ENCODE measurements at places on chromosomes 3 and 15.

DNA sequence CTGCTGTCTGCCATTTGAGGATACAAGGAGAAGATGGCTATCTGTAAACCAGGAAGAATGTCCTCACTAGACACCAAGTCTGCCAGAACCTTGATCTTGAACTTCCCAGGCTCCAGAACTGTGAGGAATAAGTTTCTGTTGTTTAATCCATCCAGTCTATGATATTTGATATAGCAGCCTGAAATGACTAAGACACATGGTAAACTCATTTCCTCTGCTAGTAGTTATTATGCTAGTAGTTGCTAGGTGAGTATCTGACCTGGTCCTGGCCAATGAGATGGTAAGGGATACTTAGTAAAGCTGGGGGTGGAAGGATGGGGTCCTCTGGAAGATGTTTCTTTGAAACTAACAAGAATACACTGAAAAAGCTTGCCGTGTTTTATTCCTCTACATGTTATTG is 280.7 kb upstream of the ARHGEF26 start:
- DNase-seq: no peak

DNA sequence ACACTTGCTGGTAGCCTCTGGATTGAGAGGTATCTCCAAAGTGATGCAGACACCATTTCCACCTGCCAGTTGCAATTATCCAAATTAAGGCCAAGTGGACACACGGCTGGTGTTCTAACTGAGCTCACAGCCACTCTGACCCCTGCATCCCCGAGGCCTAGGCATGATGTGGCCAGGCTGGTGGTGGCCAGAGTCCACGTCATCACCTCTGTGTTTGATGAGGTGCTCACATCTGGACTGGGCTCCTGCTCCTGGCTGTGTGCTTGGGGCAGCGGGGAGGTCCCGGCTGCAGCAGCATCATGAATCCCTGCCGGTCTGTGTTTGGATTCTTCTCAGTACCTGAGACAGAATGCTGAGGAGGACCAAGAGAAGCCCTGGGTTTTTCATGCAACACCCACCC is 4.9 kb downstream of the OXTR start:
- no peak for DNase-seq

DNA sequence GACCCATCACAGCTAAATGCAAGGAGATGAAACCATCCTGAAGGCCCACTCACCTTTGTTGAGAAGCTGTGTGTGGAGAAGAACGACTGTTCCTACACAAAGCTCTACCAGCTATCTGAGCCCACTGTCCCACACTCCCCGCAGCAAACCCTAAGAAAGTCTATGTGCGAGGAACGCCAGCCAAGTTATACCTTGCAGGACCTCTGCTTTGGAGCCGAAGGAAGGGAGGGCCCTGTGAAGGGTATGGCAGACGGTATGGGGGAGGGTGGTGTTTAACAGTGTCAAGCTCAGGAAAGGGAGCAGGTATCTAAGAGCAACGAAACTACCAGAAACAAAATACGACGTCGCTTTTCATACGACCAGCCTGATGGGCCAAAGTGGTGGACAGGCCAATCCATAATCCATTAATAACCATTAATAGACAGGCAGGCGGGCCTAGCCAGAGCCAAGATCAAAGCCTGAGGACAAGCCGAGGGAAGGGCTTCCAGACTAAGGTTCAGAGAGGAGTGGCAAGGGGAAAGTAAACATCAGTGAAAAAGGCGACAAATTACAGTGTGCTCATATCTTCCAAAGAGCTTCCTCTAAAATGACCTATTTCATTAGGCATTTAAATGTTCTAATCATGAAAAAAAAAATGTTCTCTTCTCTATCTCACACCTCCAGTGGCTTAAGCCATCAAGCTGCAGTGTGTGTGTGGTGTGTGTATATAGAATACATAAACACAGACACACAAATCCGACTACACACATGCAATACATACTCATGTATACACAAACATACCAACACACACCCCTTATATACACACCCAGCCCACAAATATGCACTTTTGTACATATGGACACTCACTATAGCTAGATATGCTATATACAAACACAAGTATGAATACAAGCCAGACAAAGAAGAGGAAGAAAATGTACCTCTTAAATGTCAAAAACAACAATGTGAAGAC is 43.9 kb downstream of the PTPN23 start:
- DNase-seq: no peak

DNA sequence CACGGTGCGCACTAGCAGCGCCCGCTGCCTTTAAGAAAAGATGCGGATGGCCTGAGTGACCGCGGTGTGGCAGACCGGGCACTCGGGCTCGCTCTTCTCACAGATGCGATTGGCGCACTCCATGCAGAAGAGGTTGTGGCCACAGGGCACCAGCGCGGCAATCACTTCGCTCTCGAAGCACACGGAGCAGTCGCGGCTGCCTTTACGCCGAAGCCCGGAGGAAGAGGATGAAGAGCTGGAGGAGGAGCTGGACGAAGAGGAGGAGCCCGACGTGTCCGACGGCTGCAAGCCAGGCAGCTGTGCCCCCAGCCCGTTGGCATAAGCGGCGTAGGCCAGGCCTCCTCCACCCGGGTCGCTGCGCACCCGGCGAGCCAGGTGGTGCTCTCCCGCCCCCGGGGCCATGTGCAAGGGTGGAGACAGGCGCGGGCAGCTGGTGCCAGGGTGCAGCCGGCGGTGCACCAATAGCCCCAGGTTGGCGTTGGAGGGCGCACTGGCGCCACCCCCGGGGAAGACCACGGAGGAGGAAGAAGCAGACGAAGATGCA is 2.6 kb downstream of the MEX3B start:
- DNase-seq: no peak

- no peak for DNase-seq
Measured at GRCh38 chr3:159837725-159838124, 150.9 kb upstream of the IL12A start.

DNA sequence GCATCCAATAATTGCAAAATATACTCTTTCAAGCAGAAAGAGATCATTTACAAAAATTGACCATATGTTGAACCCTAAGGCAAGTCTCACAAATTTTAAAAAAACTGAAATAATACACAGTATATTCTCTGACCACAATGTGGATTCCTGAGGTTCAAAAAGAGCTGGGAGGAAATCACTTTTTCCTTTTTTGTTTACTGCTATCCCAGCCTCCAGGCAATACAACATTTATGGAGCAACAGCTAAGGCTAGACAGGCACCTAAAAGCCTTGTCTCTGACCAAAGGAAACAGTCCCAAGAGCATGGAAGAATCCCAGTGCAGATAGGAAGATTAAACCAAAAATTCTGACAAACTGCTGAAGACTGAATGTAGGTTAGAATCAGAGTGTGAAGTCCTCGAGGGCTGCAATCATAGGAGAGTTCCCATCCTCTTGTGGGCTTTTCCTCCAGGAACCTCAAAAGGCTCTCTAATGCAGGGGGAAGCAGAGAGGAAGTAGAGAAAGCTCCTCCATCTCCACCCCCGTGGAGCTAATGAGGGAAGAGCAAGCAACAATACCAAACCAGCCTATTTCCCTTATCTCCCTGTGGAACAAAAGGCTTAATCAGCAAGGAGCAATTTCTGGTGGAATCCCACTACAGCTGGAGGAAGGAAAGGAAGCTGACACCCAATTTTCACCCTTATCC is 57.0 kb downstream of the TMCC1 start:
- DNase-seq: no peak

GRCh38 chr3:101340591-101340990 is 20.2 kb upstream of the IMPG2 start:
- DNase-seq: no peak

DNA sequence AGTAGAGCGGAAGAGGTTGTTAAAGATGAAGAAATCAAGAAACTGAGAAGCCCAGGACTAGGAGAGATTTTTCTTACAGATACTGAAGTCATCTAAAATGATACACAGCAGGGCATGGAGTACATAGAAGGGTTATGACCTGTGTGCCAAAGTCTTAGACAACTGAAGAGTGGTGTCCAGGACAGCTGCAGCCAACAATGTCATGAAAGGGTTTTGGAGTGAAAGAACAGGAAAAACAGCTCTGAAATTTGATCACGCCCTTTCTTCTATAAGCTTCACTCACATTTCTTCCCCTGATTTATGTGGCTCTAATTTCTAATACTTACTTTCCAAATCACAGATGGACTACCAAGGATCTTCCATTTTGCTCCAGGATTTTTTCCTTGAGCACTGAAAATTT is 3.0 kb downstream of the CFAP20DC start:
- no peak for DNase-seq

DNA sequence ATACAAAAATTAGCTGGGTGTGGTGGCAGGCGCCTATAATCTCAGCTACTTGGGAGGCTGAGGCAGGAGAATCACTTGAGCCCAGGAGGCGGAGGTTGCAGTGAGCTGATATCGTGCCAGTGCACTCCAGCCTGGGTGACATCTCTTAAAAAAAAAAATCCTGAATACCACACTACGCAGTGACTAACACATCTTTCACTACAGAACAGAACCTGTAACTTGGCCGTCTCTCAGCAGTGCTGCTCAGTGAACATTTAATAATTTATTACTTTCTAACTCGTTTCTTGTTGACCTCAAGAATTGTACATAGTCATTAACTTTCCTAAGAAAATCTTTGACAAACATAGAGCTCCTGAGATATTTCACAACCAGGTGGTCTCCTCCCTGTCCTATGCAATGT is 3.8 kb downstream of the GREM1 start:
- DNase-seq: no peak

DNA sequence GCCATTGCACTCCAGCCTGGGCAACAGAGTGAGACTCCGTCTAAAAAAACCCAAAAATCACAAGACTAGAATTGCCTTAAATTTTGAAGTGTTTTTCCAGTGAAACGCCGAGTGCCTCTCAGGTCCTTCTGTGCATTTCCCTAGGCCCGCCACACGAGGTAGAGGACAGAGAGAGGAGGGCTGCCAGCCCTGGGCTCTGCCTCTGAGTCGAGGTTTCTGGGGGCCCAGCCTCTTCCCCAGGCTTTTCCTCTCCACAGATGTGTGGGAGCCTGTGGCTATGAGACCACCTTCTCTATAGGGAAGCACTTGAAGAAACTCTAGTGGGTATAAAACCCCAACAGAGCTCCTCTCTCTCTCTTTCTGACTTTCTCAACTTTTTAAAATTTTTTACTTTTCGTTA is 10.9 kb upstream of the EHD4 start:
- no peak for DNase-seq

- DNase-seq: no peak
Measured at GRCh38 chr3:160018959-160019358, 30.3 kb downstream of the IL12A start.

DNA sequence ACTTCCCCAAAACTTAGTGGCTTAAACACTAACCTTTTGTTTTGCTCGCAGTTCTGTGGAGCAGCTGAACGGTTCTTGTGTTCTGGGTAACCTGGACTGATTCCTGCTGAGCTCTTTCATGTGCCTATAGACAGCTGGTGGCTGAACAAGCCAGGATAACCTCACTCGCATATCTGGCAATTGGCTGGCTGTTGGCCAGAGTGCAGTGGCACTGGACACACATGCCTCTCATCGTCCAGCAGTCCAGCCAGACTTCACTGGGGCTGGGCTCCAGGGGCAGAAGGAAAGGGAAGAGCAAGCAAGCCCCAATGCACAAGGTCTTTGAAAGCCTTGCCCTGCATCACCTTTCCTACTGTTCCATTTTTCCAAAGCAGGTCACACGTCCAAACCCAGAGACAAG is 53.6 kb upstream of the GATA2 start:
- DNase-seq: no peak

- no peak for DNase-seq
Measured at GRCh38 chr15:90884719-90885431, 571 bp downstream of the FES start.

GRCh38 chr3:106810300-106810875 is 566.9 kb upstream of the CCDC54 start:
- DNase-seq: no peak

- DNase-seq: no peak
Measured at GRCh38 chr3:111538111-111538510, 3.9 kb upstream of the CD96 start.

- no peak for DNase-seq
Measured at GRCh38 chr3:170741756-170742529, 128.1 kb downstream of the RPL22L1 start.

DNA sequence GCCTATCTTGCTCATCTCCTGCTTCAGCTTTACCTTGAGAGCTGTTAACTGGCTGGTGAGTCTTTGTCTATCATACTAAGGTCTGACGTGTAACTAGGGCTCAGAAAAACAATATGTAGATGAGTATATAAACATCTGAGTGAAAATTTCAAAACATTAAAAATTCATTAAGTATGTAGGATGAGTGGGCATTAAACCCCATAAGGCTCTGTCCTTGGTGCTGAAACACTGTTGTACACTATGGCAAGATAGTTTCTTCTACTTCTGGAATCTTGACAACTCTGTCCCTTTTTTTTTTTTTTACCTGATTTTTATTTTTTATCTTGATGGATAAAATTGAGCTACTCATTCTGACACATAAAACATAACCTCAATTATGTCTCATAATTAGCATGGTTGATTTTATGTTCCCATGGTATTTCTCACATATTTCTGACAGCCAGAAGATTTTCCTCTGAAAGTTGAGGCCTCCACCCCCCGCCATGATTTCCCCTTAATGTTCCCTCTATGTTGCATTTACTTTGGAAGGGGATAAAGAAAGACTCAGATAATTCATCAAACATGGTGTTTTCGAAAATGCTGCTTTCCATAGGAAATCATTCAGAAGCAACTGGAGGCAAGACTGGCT is 54.3 kb downstream of the DGKG start:
- DNase-seq: no peak

- DNase-seq: no peak
Measured at GRCh38 chr3:95715128-95715527, 1099.3 kb upstream of the EPHA6 start.

- no peak for DNase-seq
Measured at GRCh38 chr3:78178740-78179363, 1139.0 kb downstream of the ROBO2 start.

DNA sequence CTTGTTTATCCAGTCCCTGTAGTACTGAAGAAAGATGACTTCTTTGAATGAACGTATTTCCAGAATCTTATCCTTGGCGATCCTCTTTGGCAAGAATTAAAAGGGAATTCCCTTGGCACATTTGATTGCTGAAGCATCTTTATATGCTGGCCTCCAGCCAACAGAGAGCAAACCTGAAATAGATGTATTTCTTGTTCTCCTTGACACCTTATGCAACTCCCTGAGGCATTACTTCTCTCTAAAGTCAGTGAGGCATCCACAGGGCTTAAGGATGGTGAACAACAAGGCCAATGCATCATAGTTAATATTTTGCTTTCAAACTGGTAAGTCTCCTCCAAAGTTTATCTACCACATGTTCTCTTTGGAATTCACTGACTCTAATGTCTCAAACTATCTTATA is 450.9 kb upstream of the THRB start:
- DNase-seq: no peak

- no peak for DNase-seq
Measured at GRCh38 chr3:137121704-137122314, 164.0 kb downstream of the IL20RB start.

- DNase-seq: no peak
Measured at GRCh38 chr3:168707900-168708299, 612.2 kb upstream of the GOLIM4 start.

- no peak for DNase-seq
Measured at GRCh38 chr3:144407335-144407734, 435.7 kb downstream of the DIPK2A start.

DNA sequence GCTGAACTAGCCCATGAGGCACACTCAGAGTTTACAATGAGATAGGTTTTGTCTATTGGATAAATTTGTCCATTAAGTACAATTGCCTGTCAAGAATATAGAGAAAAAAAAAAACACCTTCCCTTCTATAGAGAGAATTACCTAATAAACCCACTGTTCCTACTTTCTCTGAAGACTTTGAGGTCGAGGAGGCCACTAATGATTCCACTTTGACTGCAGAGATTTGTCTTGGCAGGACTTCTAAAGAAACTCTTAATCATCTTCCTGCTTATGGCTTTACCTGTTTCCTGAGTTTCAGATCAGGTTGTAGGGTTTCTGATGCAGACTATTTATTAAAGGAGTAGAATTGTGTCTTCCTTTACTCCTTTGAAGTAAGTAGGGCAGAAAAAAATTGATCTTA is 342.4 kb upstream of the KCNMB2 start:
- no peak for DNase-seq

Measured in stimulated activated CD8-positive, alpha-beta memory T cell treated with anti-CD3 and anti-CD28 coated beads, Interleukin-4, amount 100 ng/mL, for 1 hour (primary cell).